ENCODE measurements at places on chromosomes 11 and 22.

DNA sequence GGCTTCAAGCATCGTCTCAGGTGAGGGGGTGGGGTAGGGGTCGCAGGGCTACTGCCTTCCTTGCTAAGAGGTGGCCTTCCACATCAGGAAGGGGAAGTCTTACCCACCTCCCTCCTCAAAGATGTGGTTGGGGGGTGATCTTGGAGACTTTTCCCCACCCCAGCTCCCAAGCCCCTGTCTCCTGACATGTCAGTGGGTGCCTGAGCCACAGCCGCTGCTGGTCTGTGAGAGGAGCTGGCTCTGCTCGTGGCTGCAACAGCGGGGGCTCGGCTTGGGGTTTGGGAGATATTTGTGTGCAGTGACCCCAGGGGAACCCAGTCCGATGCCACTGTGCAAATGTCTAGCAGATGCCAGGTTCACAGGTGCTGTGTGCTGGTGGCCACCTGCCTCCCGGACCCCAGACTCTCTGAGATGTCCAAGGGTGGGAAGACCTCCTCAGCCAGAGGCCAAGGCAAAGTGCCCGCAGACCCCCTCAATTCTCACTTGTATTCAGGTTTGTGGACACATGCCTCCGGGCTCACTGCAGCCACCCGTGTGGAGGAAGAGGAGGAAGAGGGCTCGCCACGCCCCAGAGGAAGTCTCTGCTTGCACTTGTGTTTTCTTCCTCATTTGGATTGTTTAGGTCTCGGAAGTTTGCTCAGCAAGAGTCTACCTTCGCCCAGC is 1.9 kb downstream of the KCNQ1 start:
- peak; percentile 64 for DNase-seq

DNA sequence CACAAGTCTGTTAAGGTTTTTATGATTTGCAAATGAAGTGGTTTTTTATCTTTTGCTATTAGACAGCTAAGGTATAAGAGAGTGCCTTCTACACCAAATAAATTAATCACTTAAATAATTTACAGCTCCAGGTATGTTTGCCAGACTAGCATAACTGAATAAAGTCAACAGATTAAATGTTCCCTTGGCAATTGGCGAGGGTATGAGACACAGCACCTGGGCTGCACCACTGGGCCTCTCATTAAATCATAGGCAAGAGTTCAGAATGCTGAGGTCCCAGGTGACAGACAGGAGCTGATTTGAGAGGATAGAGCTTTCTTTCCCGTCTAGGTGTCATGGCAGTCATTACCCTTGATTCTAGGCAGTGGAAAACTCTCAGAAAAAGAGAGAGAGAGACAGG is 62.6 kb upstream of the WT1 start:
- DNase-seq, result no peak

GRCh38 chr11:56706486-56706885 is 7.6 kb downstream of the OR9G1 start:
- DNase-seq, result no peak

DNA sequence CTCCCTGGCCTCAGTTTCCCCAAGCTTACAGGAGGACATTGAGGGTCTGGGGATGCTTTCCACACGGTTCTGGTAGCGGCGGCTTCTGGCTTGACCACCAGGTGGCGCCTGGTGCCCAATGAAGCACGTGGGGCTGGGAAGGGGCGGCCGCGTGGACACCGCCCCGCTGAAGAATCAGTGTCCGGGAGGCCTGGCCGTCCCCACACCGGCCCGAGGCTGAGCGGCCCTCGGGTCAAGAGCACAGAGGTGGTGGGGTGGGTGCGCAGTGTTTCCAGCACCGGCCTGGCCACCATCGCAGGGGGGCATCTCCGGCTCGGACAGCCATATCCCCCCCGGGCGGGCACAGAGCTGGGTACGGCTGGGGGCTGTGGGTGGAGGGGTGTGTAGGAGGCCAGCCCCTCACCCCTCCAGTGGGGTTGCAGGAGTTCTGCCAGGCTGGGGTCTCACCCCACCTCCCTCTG is 27.8 kb upstream of the PPARA start:
- DNase-seq, result peak; percentile 84

GRCh38 chr11:31325160-31325559 is 44.4 kb downstream of the DCDC1 start:
- no peak for DNase-seq

DNA sequence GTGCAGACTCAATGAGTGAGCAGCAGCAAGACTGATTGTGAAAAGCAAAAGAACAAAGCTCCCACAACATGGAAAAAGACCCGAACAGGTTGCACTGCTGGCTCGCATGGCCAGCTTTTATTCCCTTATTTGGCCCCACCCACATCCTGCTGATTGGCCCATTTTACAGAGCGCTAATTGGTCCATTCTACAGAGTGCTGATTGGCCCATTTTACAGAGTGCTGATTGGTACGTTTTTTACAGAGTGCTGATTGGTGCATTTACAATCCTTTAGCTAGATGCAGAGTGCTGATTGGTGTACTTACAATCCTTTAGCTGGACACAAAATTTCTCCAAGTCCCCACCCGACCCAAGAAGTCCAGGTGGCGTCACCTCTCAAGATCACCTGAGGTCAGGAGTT is 15.3 kb upstream of the SLC25A1 start:
- no peak for DNase-seq

DNA sequence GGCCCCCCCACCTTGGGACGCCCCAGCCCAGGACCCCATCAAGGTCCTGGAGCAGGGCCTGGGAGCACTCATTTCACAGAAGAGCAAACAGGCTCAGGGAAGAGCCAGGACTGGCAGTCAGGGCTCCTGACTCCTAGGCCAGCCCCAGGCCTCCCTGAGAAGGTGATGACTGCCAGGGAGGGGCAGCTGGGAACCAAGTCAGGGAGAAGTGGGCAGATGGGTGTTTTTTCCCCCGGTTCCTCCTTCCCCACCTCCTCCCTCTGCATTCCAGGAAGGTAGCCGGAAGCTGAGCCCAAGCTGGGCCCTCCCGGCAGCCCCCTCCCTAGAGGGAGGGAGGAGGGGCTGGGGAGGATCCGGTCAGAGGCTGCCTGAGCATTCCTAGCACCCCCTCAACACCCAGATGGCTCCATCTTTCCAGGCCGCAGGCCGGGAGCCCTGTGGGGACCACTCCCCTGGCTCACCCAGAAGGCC is 19.6 kb downstream of the MYRF start:
- DNase-seq, result no peak

All from aorta (tissue), 5 donors.